Stimulated activated CD8-positive, alpha-beta memory T cell treated with anti-CD3 and anti-CD28 coated beads, Interleukin-4, amount 100 ng/mL, for 1 hour (primary cell): ENCODE measurements at places on chromosomes 12 and 14.

DNA sequence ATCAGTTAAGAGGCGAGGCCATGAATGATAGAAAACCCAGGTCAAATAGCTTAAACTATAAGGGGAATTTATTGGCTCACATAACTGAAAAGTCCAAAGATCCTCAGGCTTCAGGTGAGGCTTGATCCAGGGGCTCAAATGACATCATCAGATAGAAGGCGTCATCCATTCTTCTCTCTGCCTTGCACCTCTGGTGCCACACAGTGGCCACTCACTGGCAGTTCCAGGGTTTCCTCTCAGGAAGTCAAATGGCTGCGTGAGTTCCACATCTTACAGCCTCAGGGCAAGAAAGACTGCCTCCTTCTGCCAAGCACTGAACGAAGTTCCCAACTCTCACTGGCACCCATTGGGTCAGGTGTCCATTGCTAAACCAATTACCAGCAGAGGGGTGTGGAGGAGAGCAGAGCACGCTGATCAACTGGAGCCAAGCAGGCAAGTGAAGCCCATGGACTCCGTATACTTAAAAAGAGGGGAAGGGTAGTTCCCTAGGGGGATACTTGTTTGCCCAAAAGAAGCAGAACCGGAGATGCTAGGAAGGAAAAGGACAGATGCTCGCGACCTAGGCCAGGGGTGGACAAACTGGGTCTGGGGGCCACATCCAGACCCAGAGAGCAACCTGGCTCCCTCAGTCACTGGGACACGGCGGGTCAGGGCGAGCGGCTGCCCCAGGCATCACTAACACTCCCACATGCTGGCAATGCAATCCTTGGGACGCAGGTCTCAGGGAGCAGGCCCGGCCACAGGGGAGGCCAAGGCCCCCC lies 69.3 kb downstream of the SERPINA3 start:
- DNase-seq, result no peak

- DNase-seq, result no peak
Measured at GRCh38 chr12:26010293-26010821, 51.9 kb downstream of the RASSF8 start.

DNA sequence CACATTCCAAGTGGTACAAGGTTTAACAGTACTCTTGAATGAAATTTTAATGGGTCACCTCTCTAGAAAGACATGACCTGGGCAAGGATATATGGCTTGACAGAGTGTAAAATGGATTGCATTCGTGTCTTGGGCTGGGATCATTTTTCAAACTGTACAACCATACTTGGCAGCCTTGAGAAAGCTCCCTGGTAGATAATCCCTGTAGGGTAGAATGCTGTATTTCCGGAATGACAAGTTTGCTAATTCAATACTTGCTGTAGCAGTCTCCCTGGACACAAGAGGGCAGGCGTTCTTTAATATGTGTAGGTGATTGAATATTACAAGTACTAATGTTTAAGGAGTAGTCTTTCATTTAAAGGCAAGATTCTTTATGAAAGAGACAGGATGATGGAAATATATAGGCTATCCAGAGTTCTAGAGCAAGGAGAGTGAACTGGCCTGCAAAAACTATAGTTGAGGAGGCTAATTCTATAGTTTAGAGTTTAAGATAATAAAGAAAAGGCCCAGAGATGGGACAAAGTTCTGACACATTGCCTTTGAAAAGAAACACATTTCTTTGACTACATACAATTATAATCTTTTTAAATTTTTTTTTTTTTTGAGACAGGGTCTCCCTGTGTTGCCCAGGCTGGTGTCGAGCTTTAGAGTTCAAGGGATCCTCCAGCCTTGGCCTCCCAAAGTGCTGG lies 53.4 kb downstream of the PLBD1 start:
- no peak for DNase-seq

DNA sequence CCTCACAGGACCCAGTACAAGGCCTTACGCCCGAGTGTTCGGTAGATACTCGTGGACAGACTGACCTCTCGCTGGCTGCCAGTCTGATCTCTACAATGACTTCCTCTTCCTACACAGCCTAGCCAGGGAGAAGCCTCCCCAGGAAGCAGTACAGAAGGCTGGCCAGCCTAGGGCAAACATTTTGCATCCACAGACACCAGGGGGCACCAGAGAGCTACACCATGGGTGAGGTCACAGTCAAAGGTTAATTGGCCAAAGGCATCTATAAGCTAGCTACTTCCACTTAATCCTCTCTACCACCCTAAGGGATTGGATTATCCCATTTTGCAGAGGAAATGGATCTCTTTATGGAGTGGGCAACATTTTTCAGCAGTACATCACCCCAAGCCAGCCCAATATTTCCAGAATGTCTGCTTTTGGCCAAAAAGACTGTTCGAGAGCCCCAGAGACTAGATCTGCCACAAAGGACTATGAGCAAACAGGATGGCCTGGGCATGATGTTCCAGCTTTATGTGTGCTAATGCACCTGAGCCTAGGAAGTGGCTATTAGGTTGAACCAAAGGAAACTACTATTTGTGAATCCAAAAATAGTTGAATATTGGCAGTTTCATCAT lies 14.6 kb upstream of the PNMA1 start:
- peak; percentile 90 for DNase-seq

- no peak for DNase-seq
Measured at GRCh38 chr12:128649902-128650301, 173.9 kb downstream of the SLC15A4 start.

GRCh38 chr12:6730169-6730568 lies 6.3 kb downstream of the COPS7A start:
- DNase-seq, result no peak

GRCh38 chr14:95585953-95586620 lies 51.2 kb downstream of the GLRX5 start:
- no peak for DNase-seq

DNA sequence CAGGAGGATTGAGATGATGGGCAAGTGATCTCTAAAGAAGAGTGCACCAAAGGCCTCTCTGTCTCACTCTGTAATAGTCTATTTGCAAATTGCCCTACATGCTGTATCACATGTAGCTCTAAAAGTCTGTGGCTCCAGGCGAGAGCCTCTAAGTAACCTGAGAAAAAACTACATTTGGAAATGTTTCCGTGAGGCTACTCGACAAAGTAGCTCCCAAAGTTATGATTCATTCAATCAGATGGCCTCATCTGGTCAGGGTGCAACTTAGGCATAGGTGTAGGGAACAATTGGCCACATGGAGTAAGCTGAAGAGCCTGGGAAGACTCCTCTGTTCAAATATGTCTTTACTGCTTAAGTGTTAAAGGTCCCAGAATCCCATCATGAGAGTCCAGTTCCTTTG lies 155.4 kb upstream of the PLEKHG7 start:
- DNase-seq, result no peak

DNA sequence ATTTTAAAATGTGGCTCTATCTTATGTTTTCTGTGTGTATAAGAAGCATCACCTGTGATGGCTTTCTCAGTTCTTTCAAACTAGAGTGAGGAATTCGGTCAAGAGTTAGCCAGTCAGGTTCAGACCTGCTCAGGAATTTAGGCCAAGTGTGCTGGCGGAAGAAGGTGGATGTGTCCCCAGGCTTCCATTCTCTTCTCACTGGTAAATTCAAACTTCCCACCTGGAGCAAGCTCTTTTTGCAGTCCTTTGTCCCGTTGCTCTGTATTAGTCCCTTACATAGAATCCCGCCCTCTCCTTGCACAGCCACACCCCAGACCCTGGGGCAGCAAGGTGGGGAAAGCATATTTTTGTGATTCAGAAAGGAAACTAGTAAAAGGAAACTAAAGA lies 124.7 kb upstream of the PWP1 start:
- no peak for DNase-seq

DNA sequence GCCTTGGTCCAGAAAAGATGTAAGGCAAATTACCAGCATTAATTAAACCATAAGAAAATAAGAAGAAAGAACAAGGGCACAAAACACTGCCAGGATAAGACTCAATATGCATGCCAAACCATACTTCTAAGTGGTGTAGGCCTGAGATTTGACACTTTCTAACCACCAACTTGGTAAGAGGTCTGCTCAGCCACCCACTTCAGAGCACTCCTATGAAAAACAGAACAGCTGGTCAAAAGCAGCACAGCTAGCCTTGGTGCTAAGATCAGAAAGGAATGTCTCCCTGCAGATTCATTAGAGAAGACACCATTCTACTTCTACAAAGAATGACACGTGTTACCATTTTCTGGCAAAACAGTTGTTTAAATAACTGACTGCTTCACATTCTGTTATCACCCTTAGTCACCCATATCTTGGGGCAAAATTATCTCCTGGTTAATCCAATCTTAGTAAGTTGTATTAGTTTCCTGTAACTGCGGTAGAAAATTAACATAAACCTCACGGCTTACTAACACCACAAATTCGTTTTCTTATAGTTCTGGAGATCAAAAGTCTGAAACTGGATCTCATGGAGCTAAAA lies 13.2 kb downstream of the RPS6KA5 start:
- no peak for DNase-seq

DNA sequence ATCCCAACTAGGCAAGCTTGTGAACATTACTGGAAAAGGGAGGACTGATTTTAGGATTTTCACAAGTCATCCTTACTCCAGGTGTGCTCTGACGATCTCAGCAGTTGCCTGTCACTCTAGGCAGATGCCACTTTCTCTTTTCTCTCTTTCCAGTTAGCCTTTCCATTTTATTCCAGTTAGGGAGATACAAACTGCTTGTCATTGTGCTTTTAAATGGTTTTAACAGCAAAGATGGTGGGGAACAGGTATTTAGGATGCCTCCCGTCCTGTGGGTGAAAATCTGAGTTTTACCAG lies 1.2 kb downstream of the PA2G4 start:
- no peak for DNase-seq

GRCh38 chr12:112543751-112544150 lies 125.0 kb downstream of the PTPN11 start:
- no peak for DNase-seq

- DNase-seq, result no peak
Measured at GRCh38 chr12:17352164-17352563, 737.8 kb downstream of the RERGL start.

GRCh38 chr14:54777395-54777794 lies 125.2 kb downstream of the GCH1 start:
- no peak for DNase-seq

- DNase-seq, result no peak
Measured at GRCh38 chr14:33505963-33506329, 444.9 kb downstream of the EGLN3 start.

- DNase-seq, result no peak
Measured at GRCh38 chr14:60840313-60840712, 105.8 kb downstream of the MNAT1 start.

DNA sequence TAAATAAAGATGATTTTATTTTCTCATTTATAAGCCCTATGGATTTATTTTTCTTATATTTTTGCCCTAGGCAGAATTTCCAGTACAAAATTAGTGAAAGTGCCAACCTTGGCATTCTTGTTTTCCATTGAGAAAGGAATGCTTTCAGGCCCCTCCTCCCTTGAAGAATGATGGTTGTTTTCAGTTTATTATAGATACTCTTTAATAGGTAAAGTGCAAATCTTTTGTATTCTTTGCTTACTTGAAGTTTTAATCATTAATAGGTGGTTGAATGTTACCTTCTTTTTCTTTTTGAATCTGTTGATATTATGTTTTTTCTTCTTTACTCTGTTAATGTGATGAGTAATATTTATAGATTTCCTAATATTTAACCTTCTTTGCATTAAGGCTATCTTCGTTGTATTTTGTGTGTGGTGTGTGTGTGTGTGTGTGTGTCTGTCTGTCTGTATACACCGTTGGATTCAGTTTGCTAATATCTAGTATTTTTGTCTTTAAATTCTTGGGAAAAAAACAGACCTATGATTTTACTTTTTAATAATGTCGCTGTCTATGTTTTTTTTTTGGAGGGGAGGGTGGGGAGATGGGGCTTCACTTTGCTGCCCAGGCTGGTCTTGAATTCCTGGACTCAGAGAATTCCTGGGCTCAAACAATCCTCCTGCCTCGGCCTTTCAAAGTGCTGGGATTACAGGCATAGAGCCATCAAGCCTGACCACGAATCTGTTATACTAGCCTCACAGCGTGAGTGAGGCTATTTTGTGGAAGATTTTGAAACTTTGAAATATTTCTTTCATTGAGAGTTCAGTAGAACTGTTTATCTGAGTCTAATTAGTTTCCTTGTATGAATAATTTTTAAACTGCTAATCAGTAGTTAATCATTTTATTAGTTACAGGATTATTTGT lies 13.5 kb downstream of the SRGAP1 start:
- DNase-seq, result no peak
